ENCODE measurements at places on chromosomes 2 and 18. TPM values are rescaled to one million over a fixed set of nuclear protein-coding genes. Genes with fewer than 3 reads are reported as not detected.

GRCh38 chr2:151953467-151953866 lies 125.2 kb upstream of the ARL5A start:
- DNase-seq = no peak

The LBH gene
- 39.4 TPM for polyA plus RNA-seq

The MEP1B gene
- not detected for polyA plus RNA-seq

The RESP18 gene
- not detected for polyA plus RNA-seq

GRCh38 chr2:149104221-149104620 lies 65.7 kb downstream of the LYPD6B start:
- no peak for DNase-seq

DNA sequence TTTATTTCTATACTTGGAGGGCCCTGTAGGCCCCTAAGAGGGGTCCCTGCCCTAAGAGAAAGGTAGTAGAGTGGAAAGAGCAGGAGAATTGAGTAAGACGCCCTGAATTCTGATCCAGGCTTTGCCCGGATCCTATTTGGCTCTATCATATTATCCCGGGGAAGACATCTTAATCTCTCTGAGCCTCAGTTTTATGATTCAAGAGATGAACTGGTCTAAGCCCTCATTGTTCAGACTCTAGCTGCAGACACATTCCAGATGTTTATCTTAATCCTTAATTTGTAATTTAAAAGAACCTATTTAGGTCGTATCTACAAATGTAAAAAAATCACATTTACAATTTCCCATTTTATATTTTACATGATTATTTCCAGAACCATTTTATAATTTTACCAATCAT lies 220.1 kb downstream of the AGPS start:
- DNase-seq = no peak

GRCh38 chr2:196592331-196592910 lies 47.1 kb upstream of the CCDC150 start:
- no peak for DNase-seq

GRCh38 chr18:13313006-13313686 lies 94.6 kb downstream of the LDLRAD4 start:
- DNase-seq = no peak

The AQP12B gene
- not detected for polyA plus RNA-seq

GRCh38 chr18:9766740-9767139 lies 58.6 kb downstream of the RAB31 start:
- DNase-seq = no peak

GRCh38 chr2:74606927-74607326 lies 41.2 kb downstream of the M1AP start:
- DNase-seq = no peak

DNA sequence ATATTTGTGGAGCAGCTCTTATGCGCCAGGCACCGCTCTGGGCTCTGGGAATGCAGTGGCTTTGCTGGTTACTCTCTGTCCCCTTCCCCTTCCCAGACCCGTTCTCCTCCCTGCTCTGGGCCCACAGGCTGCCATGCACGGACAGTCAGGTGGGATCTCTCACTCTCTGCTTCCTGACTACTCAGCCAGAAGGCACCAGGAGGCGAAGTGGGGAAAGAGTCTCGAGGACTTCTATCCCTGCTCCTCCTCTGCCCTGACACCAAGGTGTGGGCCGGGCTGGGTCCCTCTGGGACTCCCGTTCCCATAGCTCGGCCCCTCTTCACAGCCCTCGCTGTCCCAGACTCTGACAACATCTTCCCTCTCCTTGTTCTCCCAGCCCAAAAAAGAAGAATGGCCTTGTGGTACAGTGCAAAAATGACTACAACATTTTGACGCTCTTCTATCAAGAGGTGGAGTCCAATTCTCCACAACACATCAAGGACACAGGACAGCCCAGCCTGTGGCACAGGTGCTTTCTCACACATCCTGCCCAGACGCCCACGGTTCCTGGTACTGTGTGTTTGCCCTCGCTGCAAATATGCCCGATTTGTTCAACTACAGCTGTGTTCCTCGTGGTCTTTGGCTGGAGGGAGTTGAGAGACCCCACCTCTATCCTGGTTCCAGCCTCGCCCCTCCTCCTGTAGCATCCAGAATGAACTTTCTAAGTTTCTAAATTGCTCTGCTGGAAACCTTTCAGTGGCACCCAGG lies 14.0 kb upstream of the DUSP2 start:
- DNase-seq = no peak

The SERPINB12 gene
- polyA plus RNA-seq = not detected

The ELOA2 gene
- not detected for polyA plus RNA-seq

GRCh38 chr2:204360218-204361007 lies 184.9 kb upstream of the PARD3B start:
- no peak for DNase-seq

GRCh38 chr2:85748039-85748734 lies 5.6 kb upstream of the ATOH8 start:
- no peak for DNase-seq

GRCh38 chr2:25879133-25879730 lies 945 bp upstream of the ASXL2 start:
- DNase-seq = no peak

Data from urinary bladder (tissue), 4 donors.